ENCODE measurements at places on chromosomes 16 and 17. TPM values are rescaled to one million over a fixed set of nuclear protein-coding genes. Genes with fewer than 3 reads are reported as not detected.

Gene TPSAB1
- 35.6 TPM for total RNA-seq

Gene NDRG4
- 27.2 TPM for total RNA-seq

Gene ZG16
- total RNA-seq: not detected

Gene KCNH4
- total RNA-seq: 0.44 TPM

Gene ACOX1
- 176 TPM for total RNA-seq
